HFF-Myc (cell line): ENCODE measurements at places on chromosomes 5 and 9.

DNA sequence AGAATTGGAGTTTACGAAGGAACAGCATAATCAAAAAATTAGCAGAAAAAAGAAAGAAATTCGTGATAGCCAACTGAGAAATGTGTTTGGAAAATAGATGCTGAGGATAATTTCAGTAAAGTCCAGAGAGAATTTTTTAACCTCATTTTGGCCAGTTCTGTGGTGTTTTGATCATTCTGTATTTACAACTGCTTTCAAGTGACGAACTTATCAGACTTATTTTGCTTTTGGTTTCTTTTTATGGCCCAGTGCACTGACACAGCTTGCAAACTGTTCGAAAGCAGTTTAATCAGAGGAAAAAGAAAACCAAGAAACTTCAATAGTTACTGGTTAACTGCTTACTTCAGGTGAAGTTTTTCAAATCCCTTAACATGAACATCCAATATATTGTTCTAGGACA lies 1.9 kb downstream of the SDHA start:
- no peak for DNase-seq

DNA sequence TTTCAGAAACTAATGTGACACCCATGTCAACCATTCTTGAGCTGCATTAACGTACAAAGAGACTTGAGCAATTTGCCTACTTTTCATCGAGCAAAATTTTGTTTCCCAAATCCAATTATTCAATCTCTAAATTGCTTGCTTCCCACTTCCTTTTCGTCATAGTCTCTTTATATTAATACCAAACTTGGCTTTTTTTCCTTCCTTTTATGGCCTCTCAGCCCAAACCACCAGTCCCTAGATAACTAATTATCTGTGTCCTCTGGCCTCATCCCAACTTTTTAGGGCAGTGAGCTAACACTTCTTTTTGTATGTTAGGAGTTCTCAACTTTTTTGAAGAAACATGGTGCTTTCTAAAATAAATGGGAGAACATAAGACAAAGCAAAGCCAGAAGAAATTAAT lies 155.5 kb upstream of the S1PR3 start:
- no peak for DNase-seq

DNA sequence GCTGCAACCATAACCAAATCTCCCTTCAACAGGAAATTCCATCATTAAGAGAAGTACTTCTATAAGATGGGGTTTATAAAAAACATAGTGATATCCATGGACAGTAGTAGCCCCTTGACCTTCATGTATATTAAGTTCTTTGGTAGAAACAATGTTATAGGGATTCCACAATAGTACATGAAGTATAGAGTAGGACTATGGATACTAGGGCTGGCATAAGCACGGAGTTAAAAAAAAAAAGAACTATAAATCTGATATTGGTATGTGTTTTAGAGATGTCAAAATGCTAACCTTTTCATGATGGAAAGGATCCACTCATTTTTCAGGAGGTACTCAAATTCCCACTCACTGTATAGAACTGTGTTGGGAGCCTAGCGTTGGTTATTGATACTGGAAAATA lies 337.6 kb downstream of the FGF10 start:
- no peak for DNase-seq

- DNase-seq: peak; percentile 35
These were observed 573.7 kb upstream of the DAB2 start for GRCh38 chr5:39998518-39998917.

DNA sequence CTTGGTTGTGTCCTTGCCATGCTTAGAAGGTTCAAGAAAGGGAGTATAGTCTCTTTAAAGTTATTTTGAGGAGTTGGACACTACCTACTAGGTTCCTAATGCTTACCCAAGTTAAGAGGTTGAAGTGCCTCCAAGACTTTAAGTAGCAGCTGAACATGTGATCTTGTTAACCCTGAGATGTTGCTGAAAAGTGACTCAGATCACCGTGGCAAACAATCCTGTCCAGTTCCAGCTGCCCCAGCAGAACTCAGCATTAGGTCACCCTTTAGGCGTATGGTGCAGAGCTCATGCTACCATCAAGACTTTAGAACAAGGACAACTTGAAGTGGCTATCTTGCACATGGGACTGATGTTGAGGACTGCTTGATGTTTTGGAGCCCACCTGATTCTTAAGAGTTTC lies 22.5 kb downstream of the ZNF462 start:
- peak; percentile 71 for DNase-seq

DNA sequence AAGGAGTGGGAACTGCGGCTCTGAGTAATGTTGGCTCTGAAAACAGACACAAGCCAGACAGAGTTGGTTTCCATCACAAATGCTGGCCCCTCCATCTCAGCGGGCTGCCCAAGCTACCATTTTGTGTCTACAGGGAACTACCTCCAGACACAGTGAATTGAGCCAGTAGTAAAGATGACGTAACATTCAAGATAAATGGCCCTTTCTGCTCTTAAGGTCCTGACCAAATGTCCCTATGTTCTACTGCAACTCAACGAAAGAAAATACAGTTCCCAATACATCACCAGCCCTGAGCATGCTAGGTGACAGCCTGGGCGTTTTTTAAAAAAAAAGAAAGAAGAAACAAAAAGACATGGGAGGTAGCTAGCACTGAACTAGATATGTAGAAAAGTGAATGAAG lies 227.8 kb upstream of the RASEF start:
- DNase-seq: no peak

- DNase-seq: no peak
These were observed 22.3 kb downstream of the KLF9 start for GRCh38 chr9:70392189-70392588.

GRCh38 chr9:89619019-89619418 lies 14.2 kb downstream of the GADD45G start:
- DNase-seq: no peak

- no peak for DNase-seq
These were observed 2073.7 kb upstream of the ACO1 start for GRCh38 chr9:30310711-30311110.

- no peak for DNase-seq
These were observed 283.9 kb downstream of the SPOCK1 start for GRCh38 chr5:137215261-137215660.
